ENCODE measurements at places on chromosomes 1 and 21.

DNA sequence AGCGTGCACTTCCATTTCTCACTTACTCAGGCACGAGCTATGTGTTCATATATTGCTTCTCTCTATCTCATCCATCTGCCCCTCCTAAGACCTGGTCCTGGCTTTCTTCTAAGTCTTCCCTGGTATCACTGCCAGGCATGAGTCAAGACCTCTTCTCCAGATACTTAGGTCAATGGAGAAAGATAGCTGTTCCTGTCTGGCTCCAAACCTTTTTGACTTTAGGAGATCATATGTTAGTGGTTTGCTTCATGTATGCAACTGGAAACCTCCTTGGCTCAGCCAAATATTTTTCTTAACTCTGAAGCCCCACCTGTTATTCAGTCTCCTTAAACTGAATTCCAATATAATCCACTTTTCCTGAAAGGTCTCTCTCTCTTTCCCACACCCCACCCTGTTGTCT lies 211.6 kb upstream of the PTBP2 start:
- no peak for DNase-seq

DNA sequence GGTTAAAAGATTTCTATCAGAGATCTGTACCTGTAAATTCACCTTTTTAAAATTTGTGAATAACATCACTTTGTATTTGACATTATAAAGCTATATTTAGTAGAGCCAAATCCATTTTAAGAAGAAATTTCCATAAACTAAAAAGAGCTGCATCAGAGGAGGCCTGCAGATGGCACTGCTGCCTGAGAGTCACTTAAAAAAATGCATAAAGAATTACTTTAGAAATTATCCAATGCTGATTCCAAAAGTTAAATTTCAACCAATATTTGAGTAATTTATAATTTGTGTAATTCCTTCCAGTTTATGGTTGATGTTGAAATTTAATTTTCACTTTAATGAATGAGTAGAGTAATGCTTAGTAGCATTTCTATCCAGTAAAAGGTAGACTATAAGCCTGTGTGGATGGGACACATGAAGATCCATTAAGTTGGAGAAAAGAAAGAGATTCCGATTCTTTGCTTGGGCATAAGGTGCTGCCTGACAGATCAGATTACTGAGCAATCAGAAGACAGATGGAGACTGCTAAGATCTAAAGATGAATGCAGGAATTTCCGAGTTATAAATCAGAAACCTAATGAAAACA lies 20.7 kb upstream of the RPE65 start:
- DNase-seq: no peak

DNA sequence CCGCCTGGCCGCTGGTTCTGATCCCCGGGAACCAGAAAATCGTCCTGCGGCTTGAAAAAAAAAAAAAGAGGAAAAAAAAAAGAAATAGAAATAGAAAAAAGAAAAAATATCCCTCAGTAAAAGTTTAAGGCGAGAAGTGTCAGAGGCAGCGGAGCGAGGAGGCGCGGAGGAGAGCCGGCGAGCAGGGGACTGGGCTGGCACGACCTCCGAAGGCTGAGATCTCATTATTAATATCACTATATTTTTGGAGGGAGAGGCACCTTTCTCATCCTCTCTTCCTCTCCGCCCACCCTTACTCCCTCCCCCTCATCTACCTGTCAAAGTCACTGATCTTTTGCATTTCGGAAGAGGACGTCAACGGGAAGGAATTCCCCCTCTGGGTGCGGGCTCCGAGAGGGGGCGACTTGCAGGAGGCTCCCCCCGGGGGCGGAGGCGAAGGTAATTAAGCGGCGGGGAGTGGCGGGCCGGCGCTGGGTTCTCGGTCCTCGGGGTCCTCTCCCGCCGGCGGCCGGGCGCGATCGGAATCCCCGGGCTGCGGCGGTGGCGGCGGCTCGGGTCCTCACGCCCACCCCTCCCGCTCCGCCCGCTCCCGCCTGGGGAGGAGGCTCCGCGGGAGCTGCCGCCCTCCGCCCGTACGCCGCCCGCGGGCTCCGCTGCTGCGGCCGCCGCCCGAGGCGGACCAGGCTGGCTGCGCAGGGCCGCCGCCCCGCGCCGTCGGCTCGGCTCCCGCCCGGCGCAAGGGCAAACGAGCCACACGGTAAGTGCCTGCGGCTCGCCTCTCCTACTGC lies at the start of gene NTNG1:
Gene NTNG1, plus strand, starts transcription at position 337 of the 788 bp plus-strand sequence.
- DNase-seq: no peak

- DNase-seq: no peak
These were observed 9.8 kb upstream of the CLDN14 start for GRCh38 chr21:36489776-36490165.

DNA sequence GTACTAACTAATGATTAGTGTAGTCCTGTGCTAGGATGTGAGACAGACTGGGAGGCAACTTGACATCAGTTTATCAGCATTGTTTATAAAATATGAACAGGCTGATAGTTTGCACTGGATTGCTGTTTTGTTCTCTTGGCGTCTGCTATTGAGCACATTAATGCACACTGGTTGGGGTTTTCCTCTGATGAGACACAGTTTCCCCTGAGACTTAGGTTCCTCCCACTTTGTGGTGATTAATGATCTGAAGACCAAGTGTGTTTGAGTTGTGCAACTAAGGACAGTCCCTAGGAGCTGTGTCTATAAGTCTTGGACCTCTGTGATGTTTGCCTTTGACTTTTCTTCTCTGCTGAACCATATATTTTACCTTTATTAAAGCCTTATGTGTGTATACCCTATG lies 1015.4 kb downstream of the AMY1C start:
- DNase-seq: no peak

DNA sequence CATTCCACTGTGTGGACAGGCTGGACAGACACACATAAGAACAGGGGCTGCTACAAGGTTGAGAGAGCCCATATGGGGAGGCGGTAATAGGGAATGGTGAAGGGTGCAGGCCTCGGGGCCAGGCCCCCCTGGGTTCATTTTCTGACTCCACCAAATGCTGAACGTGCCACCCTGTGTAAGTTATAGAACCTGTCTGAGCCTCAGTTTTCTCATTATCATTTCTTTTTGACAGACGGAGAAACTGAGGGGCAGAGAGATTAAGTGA lies 569.5 kb downstream of the PTPRU start:
- DNase-seq: no peak

GRCh38 chr1:64065571-64065970 lies 137.9 kb upstream of the UBE2U start:
- DNase-seq: no peak

DNA sequence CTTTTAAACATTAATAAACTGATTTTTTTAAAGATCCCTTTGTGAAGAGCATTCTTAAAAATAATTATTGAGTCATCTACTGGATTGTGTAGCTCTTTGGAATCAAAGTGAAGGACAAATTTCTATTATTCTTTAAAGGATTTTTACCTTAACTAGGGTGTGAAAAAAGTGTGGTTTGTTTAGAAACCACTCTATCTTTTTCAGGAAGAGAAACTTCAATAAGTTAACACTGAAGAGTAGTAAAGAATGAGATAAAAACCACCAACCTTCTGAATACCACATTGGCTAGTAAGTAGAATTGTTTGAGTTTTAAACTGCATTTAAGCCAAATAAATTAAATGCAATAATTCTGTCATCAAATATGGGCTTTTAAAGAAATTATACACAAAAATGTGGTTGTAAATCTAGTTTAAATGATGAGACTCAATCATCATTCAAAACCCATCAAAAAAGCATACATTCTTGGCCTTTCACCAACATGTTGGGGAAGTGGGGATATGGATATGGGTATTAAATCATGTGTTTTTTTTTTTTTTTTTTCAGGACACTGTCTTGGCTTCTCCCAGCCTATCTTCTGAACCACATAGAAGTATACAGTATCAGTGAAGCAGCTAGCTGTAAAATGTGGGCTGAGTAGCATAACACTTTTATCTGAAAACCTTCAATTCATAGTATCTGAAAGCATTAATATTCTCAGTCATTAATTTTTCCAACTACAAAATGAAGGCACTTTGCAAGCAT lies 4.8 kb downstream of the S1PR1 start:
- no peak for DNase-seq

DNA sequence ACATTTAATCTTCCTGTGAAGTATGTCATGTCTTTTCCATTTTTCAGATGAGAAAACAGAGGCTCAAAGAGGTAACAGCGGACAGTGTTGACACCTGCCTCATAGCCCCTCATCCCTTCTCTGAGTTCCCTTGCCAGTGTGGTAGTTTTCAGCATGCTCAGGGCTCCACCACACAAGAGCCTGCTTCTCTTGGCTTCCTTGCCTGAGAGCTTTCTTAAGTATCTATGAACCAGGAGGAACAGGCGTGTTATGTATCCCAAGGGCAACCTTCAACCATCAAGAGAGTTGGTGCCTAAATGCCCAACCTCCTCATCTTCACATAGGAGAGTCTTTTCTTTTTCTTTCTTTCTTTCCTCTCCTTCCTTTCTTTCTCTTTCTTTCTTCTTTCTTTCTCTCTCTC lies 5.9 kb upstream of the PAFAH2 start:
- no peak for DNase-seq

DNA sequence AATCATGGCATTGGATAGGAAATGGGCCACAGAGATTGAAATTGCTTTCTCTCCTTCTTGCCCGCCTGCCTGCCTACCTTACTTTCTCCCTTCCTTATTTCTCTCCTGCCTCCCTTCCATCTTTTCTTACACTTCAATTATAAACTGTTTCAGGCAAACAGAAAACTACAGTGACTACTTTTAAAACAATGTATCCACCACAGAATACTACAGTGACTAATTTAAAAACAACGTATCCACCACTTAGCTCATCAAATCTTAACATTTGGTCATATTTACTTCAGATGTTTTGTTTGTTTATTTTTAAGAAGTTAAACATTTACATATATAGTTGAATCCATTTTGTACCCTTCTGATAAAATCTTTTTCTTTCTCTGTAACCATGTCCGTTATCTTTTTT lies 54.4 kb downstream of the SNRPE start:
- DNase-seq: no peak

- peak; percentile 22 for DNase-seq
These were observed 849 bp downstream of the NFIA start for GRCh38 chr1:61083013-61083806.

GRCh38 chr21:35520856-35521255 lies 471.8 kb upstream of the RUNX1 start:
- no peak for DNase-seq

DNA sequence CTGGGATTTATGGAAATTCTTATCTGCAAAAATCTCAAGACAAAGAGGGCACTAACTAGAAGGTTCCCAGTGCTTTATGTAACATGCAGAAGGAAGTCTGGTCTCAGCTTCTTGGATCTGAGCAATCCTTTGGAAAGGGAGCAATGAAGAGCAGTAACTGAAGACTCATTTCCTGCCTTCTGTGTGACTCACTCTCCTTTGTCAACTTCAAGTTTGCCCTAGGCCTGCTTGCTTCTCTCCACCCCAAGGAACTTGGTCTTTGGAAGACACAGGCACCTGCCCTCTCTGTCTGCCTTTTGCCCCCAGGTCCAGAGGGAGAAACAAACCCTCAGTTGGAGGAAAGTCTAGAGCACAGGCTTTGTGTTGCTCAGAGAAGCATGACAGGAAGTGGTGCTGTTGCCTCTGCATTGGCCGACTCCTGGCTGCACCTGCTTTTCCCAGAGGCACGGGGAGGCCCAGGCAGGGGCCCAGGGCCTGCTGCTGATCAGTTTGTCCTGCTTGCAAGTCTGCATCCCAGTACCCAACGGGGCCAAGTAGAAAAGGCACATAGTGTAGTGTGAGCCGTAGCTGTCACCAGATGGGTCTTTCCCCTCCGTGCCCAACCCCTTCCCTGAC lies 137.2 kb downstream of the DHRS3 start:
- DNase-seq: no peak

- no peak for DNase-seq
These were observed 37.4 kb upstream of the ZBTB40 start for GRCh38 chr1:22414244-22414751.

GRCh38 chr1:27031235-27032118 lies 18.8 kb upstream of the TENT5B start:
- DNase-seq: no peak
